ENCODE measurements at places on chromosomes 12 and 14. TPM values are rescaled to one million over a fixed set of nuclear protein-coding genes. Genes with fewer than 3 reads are reported as not detected.

RERGL gene
- 8.8 TPM for polyA plus RNA-seq

DNA sequence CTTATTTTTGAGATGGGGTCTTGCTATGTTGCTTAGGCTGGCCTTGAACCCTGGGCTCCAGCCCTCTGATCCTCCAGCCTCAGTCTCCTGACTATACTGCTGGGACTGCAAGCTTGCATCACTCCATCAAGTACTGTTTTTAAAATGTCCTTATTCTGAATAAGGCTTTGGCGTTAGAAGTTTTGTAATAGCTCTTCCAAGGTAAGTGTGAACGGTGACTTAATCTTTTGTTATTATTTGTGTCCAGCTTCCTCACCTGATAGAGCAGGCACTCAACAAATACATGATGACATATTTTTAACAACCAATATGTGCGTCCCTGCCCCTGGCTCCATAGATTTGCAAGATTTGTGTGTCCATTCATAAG, 1.4 kb downstream of the C1RL start:
- DNase-seq = no peak

DNA sequence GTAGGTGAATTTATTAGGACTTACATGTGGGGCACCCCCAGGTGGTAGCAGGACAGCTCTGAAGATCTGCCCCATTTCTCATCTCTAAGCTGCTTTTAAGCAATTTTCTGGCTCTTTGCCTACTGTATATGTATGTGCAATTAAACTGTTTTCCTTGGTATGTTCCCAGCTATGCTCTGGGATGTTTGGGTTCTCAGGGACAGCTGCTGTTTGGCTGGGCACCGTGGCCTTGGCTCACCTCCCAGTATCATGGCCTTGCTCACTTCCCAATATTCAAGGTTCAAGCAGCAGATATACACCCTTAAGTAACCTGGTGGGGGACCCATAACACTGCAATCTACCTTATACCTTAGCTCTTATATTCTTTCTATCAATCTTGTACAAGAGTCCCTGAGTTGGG, 53.7 kb upstream of the KITLG start:
- DNase-seq = no peak

DNA sequence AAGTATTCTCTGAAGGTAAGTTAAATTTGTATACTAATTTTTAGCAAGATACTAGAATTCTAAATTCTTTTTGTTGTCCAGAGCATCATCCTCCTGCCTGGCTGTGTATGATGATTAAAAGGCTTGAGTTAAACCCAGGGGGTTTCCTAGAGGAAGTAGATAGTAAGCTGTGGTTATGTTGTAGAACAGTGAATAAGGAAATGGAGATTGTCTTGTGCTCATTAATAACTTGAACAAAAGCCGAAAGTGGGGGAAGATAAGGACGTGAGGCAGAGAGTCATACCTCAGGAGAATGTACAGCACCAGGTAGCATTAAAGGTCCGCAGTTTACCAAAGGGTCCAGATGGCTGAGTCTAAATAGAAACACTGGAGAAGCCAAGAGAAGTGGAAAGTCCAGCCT, 42.0 kb downstream of the CKB start:
- no peak for DNase-seq

DNA sequence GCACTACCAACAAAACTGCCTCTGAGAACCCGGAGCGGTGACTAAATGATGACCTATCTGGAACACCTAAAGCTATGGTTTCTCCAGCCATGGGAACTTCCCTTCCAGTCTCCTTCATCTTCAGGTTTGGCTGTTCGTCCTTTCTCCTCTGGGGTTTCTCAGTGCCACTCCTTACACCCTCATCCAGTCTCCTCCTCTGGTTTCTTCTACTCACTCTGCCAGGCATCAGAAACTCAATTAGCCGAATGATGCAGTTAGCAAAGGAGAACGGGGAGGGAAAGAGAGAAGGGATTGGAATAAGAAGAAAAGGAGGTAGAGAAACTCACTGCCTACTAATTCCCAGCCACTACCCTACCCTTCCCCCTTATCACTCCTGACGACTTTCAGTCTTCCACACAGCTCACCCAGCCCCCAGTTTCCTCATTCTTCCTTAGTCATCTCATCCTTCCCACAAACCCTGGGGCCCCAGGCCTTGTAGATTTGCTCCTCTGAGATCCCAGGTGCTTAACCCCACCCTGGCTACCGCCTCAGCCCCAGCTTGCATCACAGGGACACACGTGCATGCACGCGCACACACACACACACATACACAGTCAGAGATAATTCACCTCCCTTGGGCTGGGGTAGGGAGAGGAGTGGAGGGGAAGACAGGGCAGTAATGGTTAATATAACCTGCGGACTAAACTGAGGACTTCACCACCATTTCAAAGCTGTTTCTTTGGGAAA, 13.0 kb downstream of the FGD6 start:
- DNase-seq = no peak

All from renal cortex interstitium (tissue), 15 donors.